ENCODE measurements at places on chromosomes 11 and 22.

DNA sequence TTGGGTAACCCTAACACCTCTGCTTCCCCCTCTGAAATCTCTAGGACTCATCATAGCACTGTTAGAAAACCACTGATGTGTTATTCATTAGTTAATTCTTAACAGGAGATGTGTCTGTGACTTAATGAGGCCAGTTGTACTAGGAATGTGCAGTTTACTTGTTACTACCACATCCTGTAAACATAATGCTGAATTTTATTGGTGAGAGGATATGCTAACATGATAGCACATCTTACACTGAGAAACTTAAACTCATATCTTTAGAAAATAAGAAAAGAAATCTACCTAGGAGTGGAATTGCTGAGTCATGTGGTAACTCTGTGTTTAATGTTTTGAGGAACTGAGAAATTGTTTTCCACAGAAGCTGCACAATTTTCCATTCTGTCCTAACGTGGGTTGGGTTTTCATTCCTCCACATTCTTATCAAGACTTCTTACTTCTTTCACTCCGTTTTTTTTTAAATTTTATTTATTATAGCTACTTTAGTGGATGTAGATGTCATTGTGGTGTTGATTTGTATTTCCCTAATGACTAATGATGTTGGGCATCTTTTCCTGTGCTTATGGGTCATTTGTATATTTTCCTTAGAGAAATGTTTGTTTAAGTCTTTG, 33.7 kb downstream of the RNF121 start:
- no peak for DNase-seq

DNA sequence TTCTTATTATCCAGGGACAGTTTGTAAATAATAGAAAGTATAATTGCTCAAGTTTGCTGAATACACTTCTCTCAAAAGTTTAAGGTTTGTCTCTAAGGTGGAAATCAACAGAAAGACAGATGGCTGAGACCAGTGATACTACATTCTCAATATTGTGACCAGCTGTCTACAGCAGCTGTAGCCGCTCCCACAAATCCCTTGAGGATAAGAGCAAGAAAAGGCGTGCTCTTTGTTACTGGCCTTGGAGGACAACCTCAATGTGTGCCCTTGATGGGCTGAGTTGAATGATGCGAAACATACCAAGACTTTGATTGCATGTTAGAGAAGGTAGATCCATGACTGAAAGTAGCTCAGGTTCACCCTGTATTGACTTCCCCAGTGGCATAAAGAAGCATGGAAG, 6.1 kb downstream of the OR6M1 start:
- DNase-seq: no peak

- no peak for DNase-seq
Observed at GRCh38 chr11:132620423-132620822, 911.9 kb downstream of the OPCML start.

- no peak for DNase-seq
Observed at GRCh38 chr11:61571337-61571736, 9.5 kb downstream of the SYT7 start.

DNA sequence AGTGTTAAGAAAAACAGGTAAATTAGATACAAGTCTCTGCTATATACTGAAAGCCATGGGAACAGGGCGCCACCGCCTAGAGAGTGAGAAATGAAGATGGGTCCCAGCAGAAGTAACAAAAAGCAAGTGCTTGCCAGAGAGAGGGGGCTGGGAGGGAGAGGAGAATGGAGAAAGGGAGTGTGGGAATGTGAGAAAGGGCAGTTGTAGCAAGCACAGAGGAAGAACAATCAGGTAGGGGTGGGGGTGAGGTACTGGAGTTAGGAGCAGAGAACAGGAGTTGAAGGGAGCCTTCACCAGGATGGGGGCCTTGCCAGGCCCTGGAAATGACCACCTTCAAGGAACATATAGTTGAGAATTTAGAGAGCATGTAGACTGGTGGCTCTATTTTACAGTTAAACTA, 66.8 kb downstream of the TCF20 start:
- no peak for DNase-seq

GRCh38 chr11:77968337-77968736, 26.1 kb downstream of the INTS4 start:
- DNase-seq: no peak

GRCh38 chr11:133047036-133047770, 485.1 kb downstream of the OPCML start:
- no peak for DNase-seq

GRCh38 chr11:77789731-77790476, 30.6 kb downstream of the RSF1 start:
- no peak for DNase-seq

DNA sequence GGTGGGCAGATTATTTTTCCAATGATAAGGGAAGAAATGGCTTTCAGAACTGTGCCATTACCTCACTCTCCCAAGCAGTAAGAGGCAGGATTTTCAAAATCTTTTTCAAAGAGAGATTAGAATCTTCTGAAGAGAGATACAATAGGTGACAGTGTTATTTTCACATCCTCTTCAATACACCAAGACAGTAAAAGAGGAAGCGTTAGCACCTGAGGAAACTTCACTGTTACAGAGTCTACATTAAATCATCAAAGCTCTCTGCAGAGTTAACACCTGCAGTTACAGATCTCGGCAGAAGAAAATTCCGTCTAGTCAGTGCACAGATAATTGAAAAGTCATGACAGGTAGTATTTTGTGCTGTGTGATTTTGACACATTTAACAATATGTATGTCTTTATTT, 144.9 kb downstream of the PGR start:
- no peak for DNase-seq

DNA sequence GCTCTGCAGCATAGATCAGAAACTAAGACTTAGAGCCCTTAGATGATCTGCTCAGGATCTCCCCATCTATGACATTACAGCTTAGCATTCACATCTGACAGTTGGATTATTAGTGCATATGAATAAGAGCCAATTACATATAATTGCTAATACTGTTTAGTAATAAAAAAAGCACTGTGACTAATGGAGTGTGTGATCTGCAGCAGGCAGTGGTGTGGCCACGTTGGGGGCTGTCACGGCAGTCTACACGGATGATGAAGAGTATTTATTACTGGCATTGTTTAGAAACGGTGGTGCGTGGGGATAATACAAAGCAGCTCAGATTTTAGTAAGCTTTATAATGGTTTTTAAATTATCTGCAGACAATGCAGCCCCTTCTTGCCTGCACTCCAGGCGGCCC, 93.5 kb upstream of the TIMP3 start:
- no peak for DNase-seq

DNA sequence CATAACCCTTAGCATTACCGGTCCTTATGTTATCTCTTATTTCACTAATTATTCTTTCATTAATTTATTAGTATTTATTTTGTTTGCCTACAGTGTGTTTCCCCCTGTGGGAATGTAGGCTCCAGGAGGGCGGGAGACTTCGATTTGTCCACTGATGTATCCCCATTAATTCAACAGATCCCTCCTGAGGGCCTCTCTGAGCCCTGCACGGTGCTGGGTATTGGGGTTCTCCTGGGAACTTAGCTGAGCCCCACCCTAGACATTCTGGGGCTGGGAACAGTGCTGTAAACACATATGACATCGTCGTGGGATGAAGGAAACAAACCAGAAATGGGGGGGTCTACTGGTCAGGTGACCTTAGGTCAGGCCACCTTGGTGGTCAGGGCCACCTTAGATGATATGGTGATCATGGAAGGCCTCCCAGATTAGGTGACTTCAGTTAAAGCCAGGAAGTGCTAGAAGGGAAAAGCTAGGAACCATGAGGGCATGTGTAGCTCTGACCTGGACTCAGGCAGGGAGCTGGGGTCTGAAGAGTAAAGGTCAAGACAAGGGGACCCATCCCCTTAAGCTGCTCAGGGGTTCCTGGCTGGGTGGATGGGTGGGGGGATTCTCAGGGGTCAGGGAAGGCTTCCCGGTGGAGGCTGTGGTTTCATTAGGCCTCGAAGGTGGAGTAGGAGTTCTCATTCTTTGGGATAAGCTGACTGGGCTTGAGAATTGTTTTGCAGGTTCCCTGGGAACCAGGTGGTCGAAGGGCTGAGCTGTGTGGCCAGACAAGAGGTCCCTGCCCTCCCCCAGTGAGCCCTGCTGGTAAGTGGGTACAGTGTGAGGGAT, 1.0 kb downstream of the PHETA2 start:
- no peak for DNase-seq

GRCh38 chr22:38706101-38706900, 557 bp downstream of the GTPBP1 start:
- DNase-seq: peak; percentile 27

DNA sequence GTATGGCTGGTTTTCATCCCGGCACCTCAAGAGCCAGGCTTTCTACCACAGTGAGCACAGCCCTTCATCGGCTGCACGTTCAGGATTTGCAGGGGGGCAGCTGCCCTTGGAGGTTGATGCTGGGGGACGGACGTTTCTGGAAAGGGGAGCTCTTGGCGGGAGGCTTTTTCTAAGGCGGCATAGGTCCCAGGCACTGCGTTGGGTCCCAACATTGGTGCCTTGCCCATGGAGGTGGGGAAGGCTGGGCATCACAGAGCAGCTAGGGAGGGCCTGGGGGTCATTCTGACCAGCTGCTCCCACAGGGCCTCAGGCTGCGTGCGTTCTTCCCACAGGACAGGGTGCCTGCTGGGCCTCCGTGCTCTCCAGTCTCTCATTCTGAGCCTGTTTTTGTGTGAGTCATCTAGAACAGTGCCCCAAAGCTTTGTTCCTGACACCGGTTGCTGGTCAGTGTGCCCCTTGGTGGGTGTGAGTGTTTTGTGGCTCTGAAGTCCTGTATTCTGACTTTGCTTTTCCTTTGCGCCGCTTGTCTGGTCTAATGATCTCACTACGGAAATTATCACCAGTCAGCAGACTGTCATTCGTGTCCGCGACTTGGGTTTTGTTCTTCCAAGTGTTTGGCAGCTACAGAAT, 275.9 kb downstream of the TBC1D22A start:
- DNase-seq: no peak

DNA sequence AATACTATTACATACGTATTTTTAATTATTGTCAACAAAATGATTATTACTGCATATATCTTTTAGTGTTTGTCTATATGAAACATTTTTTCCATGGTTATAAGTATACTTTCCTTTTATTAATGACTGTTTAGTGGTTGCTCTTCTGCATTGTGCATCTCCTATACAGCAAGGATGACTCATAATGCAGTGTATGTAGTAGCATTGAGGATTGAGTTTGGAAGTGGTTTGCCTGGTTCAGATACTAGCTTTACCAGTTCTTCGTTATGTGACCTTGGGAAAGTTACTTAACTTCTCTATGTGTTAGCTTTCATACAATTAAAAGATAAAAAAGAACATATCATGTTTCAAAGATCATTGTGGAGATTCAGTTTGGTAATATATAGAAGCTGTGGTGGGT, 44.1 kb downstream of the CHORDC1 start:
- DNase-seq: no peak

DNA sequence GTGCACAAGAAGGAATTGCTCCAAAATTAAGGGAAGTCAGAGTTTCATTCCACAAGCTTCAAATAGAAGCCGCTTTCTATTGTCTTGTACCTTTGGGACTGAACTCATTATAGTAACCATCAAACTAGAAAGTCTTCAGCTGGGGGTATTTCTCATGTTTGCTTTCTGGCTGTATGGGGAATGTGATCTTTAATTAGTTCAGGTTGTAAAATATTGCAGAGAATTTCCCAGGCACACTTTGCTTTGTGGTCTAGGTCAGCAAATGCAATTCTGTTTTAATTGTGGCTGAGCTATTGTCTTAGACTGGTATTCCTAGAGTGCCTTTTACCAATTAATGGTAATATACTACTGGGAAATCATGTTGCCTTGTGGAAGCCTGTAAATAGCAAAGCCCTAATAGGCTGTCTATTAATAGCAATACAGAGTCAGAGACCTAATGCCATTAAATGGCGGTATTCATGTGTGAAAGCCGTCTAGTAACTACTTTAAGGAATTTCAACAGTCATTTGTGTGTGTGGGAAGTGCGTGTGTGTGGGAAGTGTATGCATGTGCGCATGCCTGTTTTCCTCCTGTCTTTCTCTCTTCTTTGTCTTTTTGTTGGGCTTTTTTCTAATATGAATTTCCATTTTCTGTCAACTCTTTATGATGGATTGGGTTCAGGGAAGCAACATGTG, 276.6 kb downstream of the FAT3 start:
- DNase-seq: no peak

- DNase-seq: no peak
Observed at GRCh38 chr11:119189393-119189792, 4.1 kb downstream of the NHERF4 start.

DNA sequence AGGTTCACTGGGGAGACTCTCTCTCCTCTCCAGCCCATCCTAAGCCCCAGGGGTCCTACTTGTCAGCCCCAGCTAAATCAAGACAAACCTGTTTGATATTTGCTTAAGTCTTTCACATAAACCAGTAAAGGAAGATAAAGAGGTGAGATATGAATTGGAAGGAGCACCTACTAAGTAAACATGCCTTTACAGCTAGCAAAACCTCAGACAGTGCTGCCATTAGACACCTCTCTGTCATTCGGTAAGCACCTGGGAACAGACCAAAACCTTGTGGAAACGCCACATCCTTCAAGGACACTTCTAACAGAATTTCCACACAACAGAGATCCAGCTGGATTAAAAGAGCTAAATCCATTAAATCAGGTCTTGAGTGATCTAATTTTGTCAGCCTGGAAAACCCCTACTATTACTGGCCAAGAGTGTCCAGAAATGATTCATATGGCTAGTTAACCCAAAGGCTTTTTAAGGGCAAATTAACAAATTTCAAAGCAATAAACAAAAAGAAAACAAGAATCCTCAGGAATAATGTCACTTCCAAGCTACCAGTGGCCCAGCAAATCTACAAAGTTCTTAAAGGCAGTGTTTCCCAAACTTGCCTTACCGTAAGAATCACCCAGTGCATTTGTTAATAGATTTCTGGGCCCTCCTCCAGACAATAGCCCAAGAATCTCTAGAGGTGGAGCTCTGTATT, 2.4 kb downstream of the VPS37C start:
- DNase-seq: no peak

- DNase-seq: no peak
Observed at GRCh38 chr22:44188986-44189630, 8.4 kb downstream of the PARVG start.

DNA sequence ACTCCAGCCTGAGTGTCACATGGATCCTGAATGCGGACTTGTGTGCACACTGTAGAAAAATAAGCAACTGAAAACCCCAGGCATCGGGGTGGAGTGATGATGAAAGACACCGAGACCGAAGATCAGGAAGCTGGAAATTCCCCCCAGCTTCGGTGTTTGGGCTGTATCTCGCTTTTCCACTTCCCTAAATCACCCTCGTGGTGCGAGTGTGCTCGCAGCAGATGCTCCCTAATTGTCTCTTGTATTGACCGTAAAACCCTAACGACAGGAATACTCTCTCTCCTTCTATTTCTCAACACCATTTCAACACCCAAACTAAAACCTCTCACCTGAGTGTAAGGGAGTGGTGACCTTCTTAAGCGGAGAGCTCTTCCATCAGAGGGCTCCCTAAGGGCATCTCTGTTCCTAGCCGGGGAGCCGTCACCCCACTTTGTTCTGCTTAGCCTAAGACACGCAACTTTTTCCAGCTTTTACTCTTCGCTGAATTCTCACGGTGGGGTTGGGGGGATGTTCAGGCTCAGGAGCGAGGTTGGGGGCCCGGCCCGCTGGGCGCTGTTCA, 635 bp upstream of the GRK3 start:
- no peak for DNase-seq
